ENCODE measurements at places on chromosomes 2 and 18.

DNA sequence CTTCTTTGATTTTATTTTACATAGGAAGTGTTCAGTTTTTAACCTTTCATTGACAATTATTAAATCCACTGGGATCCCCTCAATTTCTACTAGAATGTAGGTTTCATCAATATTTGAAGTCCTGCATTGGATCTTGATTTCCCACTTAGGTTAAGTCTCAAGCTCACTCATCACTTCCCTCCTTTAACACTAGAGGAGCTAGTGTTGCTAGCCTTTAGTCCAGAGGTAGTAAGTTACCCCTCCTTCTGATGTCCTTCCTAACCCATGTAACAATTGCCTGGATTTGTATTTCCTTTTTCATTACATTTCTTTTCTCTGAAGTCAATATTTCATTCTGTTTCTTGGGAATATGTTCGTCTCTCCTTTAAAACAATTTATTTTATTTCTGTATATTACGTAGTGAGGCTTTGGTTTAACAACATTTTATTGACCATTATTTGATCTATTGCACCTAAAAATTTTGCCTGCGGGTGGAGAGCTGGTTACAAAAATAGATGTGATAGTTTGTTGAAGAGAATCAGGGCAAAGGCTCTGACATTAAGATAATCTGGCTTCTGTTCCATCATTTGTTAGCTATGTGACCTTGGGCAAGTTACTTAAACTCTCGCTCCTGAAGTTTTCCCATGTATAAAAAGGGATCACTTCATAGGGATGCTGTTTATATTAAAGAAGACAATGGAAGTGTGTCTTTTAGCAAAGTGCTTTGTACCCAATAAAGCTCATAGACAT lies 833.0 kb downstream of the SLC4A3 start:
- DNase-seq: no peak

- no peak for DNase-seq
These were observed 68.5 kb downstream of the TMEM18 start for GRCh38 chr2:608711-609110.

GRCh38 chr2:230982528-230982927 lies 13.4 kb upstream of the SPATA3 start:
- DNase-seq: no peak

- DNase-seq: no peak
These were observed 34.2 kb downstream of the RAB12 start for GRCh38 chr18:8643326-8643878.

DNA sequence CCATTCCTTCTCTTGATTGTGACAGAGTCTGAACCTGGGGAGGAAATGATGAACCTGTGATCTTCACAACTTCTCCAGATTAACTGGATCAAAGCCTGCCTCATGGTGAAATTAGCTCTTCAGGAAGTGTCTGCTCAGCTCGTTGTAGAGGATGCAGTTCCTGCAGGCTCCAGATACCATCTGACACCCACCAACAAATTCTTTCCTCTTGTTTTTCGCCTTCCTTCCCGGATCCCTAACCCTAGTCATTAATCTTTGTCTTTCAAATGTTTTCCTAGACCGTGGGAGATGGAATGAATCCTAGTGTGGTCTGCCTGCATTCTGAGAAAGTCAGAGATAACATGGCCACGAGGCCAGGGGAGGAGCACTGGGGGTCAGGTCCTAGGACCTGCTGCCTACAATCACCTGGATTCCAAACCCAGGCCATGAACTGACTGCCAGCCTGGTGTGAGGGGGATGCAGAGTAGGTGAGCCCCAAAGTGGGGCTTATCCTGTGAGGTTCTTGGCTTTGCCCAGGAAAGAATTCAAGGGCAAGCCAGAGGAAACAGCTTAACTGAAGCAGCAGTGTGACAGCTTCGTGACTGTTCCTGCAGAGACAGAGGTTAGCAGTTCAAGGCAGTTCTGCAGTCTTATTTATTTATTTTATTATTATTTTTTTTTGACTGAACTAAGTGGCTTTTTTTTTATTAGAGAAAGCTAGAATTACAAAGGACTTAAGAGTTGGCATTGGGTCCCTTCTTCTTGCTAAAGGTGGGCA lies 67.8 kb downstream of the DIPK1C start:
- DNase-seq: no peak

DNA sequence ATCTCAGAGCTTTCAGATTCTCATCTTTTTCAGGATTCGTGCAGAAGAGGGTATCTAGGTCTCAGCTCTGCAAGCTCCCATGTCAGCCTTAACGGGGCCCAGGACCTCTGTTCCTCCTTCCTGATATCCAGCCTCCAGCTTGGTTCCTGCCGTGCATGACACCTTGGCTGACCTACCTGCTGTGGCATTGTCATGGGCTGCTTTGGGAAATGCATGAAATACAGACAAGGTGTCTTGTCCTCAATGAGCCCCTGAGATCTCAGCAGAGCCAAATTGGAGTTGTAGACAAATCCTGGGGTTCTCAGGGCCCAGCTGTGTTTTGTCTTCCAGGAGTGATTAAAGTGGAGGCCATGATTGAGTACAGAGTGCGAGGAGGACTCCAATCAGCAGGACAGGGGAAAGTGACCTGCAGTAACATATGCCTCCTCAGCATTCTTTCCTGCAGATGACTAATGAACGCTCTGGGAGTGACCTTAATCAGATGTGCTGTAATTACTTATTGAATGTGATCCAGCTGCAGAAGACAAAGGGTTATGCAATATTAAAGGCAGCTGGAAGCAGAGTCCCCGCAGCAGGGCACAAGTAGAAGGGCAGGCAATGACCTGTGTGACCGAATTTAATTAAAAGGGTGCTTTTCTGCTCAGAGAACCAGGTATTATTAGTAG lies 141.1 kb downstream of the CCBE1 start:
- DNase-seq: no peak

DNA sequence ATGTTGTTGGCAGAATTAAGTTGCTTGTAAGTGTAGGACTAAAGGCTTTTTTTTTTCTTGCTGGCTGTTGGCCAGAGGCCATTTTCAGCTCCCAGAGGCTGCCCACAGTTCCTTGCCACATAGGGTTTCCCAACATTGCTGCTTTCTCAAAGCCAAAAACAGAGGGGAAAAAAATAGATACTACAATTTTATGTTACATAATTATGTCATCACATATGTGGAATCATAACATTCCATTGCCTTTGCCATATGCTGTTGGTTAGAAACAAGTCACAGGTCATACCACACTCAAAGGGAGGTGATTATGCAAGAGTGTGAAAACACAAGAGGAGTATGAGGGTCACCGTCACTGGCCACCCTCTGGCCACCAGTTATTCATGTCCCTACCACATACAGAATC lies 154.5 kb downstream of the RTN4 start:
- no peak for DNase-seq

GRCh38 chr18:71025505-71026225 lies 736.8 kb downstream of the SOCS6 start:
- no peak for DNase-seq

DNA sequence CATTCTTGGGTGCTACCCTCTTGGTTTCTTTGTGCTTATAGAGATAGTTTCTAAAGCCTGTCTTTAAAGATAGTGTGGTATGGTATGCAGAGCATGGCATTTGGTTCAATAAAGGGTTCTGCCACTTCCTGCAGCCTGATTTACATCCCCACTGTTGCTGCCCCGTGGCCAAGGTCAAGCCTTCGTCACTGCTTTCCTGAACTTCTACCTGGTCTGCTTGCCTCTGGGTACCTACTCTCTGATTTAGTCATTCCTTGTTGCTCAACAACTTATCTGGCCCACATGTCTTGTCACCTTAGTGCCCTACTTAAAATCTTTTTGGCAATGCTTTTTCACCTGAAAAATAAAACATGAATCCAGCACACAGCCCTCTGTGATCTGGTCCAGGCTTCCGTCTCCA lies 352.9 kb downstream of the LPIN1 start:
- no peak for DNase-seq

GRCh38 chr2:35821675-35822074 lies 533.9 kb upstream of the CRIM1 start:
- DNase-seq: no peak

Data from AG04449 (cell line).